Astrocyte of the hippocampus (primary cell): ENCODE measurements at places on chromosomes 12 and 14.

DNA sequence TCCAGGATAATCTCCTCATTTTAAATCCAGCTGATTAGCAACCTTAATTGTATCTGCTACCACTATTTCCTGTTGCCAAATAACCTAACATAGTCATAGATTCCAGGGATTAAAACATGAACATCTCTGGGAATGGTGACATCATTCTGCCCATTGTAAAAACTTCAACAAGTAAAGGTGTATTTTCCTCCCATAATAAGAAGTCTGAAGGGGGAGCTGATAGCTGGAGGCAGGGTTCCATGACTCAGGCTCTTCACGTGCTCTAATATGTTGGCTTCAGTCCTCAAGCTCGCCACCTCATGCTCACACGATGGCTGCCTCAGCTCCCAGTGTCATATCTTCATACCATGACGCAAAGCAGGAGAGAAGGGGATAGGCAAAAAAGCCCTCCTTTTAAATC lies 172.0 kb upstream of the VASH1 start:
- no peak for DNase-seq

DNA sequence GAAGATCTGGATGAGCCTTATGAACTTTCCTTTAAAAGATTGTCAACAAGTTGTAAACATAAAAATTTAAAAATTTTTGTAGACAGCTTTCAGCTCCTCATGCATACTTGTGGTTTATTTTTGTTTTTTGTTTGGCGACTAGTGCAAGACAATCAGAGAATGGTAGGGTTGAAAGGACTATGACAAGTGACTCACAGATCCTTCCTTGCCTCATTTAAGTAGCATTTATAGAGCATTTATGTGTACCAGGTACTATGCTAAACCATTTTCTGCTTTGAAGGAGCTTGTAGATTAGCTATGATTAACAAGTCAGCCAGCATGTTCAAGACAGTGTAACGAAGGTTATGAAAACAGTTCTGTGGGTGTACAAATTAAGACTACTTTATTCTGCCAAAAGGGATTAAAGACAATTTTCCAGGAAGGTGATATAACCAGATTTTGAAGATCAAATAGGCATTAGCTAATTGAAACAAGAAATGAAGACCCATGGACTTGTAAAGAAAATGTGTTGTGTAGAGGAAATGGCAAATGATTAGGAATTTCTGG lies 122.0 kb downstream of the PCNX1 start:
- peak; percentile 32 for DNase-seq

DNA sequence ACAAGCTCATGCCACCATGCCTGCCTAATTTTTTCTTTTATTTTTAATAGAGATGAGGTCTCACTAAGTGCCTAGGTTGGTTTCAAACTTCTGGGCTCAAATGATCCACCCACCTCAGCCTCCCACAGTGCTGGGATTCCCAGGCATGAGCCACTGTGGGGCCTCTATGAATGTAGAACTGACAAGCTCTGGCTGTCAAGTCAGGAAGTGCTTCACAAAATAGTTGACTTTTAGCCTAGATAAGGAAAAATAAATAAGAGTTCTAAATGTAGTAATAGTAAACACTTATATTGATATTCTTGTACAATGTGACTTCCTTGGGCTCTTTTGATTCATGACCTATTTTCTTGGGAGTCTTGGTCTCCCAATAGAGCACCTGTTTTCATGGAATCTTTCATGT lies 40.0 kb downstream of the RMST start:
- DNase-seq, result no peak

GRCh38 chr12:12508612-12509011 lies 54.1 kb downstream of the DUSP16 start:
- DNase-seq, result no peak
